ENCODE measurements at places on chromosomes 4 and X. TPM values are rescaled to one million over a fixed set of nuclear protein-coding genes. Genes with fewer than 3 reads are reported as not detected.

The LAMP2 gene
- polyA plus RNA-seq: 141 TPM

The BEX2 gene
- polyA plus RNA-seq: 206 TPM

DNA sequence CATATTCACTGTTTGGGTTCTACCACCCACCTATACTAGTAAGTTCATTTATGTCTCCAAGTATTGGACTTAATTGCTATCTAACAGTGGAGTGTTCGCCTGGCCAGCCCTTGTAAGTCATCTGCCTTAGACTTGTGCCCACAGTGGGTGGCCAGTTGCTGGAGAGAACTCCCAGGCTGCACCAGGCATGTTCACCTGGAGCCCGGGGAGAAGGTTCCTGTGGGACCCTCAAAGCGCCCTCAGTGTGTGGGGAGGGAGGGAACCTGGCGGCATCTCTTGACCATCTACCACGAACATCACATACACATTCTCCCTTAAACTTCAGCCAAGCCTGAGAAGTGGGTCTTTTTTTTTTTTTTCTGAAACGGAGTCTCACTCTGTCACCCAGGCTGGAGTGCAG, 138.1 kb downstream of the CPZ start:
- DNase-seq: no peak

DNA sequence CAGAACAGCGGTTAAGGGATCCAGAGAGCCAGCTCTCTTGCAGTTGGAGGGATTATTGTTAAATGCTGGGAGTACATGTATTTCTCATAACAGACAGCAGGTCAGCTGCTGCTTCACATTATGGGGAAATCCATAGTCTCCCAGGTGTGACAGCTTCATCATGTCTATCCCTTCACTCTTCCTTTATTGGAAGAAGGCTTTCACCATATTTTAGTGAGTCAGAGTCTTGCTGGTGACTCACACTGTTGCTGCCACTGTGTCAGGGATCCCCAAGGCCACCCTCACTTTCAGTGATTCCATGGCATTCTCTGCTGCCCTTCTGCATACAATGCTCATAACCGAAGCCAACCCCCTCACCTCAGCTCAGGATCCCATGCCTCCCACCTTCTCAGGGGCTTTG, 32.9 kb upstream of the PAGE5 start:
- no peak for DNase-seq

- DNase-seq: no peak
Measured at GRCh38 chr4:114062499-114062898, 83.1 kb upstream of the ARSJ start.
